Left kidney (tissue), 8 donors: ENCODE measurements at places on chromosomes 16 and 17. TPM values are rescaled to one million over a fixed set of nuclear protein-coding genes. Genes with fewer than 3 reads are reported as not detected.

DNA sequence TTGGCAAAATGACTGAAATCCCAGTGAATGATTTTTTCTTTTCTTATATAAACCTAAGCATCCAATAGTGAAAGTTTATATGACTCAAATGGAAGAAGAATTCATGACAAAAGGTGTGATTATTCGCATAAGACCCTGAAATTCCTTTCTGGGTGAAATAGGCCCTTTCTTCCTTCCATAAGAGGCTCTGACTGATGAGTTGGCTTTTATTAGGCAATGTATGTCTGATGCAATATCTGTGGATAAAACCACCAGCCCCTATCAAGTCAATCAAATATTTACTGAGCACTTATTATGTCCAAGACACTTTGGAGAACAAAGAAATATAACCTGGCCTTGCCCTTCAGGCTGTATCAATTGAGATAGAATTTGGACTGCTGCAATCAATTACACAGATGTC is 316.6 kb downstream of the CDH13 start:
- DNase-seq, result no peak

DNA sequence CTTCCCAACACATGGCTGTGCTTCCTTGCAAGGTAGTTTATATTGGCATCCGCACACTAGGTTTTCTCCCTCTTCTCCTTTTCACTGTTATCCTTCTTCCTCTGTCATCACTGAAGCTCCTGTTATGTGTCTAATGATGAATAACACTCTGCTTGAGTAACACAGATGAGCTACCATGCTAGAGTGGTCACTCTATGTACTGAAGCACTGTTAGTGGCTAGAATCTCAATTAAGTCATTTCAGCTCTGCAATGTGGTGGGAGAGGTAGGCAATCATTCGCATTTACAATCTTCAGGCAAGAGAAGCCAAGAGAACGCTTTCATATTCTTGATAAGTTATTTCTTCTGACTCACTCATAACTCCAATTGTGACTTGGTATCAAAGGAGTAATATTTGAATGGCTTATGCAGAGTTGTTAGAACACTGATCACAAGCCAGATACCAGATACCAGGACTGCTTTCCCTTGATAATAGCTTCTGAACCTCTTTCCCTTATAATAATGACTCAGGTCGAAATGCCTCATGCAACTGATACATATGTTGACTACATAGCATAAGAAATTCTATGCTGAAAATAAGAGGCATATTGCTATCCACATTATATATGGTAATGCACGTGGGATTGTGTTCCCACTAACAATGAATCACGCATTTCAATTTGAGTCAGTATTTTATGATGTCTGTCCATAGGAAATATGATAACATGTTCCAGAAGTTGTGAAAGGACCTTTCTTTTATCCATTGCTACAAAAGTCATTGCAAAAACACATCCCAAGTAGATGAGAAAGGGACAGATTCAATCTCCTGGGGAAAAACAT is 158.0 kb upstream of the HS3ST3A1 start:
- DNase-seq, result no peak

DNA sequence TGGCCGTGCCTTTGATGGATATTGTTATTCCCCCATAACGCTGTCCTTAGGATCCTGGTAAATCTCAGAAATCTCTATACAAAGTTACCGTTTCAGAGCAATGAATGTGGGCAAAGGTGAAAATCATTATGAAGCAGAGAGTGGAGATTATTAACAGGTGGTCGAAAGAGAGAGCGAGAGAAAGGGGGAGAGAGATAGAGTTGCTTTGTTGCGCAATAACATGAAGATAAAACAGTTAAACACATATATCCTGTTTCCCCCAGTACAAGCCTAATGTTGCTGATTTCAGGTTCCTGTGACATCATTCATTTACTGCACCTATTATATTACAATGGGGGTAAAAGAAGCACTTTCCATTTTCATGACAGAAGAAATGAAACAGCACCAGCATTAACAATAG is 535.4 kb upstream of the RBFOX1 start:
- DNase-seq, result no peak

DNA sequence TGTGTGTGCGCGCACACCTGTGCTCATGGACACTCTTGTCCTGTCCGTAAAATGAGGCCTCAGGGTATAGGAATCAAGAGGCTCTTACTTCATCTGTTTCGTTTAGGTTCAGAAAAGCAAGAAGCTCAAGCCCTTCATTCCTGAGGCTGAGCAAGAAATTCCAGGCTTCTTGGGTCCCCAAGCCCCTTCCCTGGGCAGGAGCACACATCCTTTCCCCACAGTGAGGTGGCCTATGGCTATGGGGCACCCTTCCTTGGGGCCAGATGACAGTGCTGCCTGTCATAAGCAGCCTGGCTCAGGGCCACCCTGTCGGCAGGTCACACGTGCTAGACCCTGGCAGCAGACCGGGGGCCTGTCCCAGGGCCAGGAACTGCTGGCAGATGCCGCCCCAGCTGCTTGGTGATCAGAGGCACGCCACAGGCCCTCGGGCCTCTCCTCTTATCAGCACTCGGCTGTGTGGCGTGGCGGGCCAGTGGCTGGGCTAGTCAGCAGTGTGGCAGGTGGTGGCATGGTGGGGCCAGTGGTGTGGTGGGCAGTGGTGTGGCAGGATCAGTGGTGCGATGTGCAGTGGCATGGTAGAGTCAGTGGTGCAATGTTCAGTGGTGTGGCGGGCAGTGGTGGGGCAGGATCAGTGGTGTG is 50.2 kb downstream of the NKD1 start:
- DNase-seq, result no peak

GRCh38 chr16:11621539-11621919 is 34.8 kb upstream of the LITAF start:
- DNase-seq, result no peak

The AGRP gene
- 0.18 TPM for polyA plus RNA-seq

The RNF167 gene
- 136 TPM for polyA plus RNA-seq
